ENCODE measurements at places on chromosomes 12 and 14. TPM values are rescaled to one million over a fixed set of nuclear protein-coding genes. Genes with fewer than 3 reads are reported as not detected.

TPH2 gene
- not detected for total RNA-seq

VDR gene
- total RNA-seq = 66.0 TPM

RBM19 gene
- total RNA-seq = 27.7 TPM

BDKRB2 gene
- 3.5 TPM for total RNA-seq

IL31 gene
- not detected for total RNA-seq

IFI27L2 gene
- 63.4 TPM for total RNA-seq

TMCC3 gene
- 0.24 TPM for total RNA-seq

INSM2 gene
- not detected for total RNA-seq

TMEM63C gene
- under 0.01 TPM for total RNA-seq

RASAL1 gene
- total RNA-seq = not detected

GPR84 gene
- total RNA-seq = 0.16 TPM

NEUROD4 gene
- total RNA-seq = not detected

LRP1 gene
- 702 TPM for total RNA-seq

GIT2 gene
- total RNA-seq = 52.3 TPM

OASL gene
- 0.49 TPM for total RNA-seq

RNU4-1 gene
- total RNA-seq = under 0.01 TPM
